ENCODE measurements at places on chromosomes 16 and 17. TPM values are rescaled to one million over a fixed set of nuclear protein-coding genes. Genes with fewer than 3 reads are reported as not detected.

Gene MED9
- 21.0 TPM for total RNA-seq

Gene KRT17
- 0.66 TPM for total RNA-seq

Gene ERN2
- total RNA-seq: not detected

Gene TLCD2
- 1.6 TPM for total RNA-seq

Gene FADS6
- not detected for total RNA-seq

Gene PRR15L
- total RNA-seq: 3.3 TPM

Gene PDILT
- total RNA-seq: not detected

Gene FBXW10
- total RNA-seq: 1.1 TPM

Gene CCR7
- total RNA-seq: 0.50 TPM

Gene PLEKHH3
- total RNA-seq: 17.7 TPM

Gene NAGS
- total RNA-seq: 1.4 TPM

Gene SLC9A5
- 1.7 TPM for total RNA-seq

Gene KRT12
- not detected for total RNA-seq

Gene MYH11
- total RNA-seq: 0.01 TPM

Gene CLDN7
- 2.6 TPM for total RNA-seq

Gene NXN
- total RNA-seq: 23.4 TPM

Gene CD300LB
- not detected for total RNA-seq

Gene ABCC11
- total RNA-seq: 0.06 TPM

Gene TPSD1
- total RNA-seq: not detected

Gene UTS2R
- total RNA-seq: not detected

Gene SLFN13
- 4.9 TPM for total RNA-seq

Gene DNAI2
- total RNA-seq: not detected

Gene BAIAP3
- 0.95 TPM for total RNA-seq

Gene HSD3B7
- 15.2 TPM for total RNA-seq

Gene NOXO1
- 0.08 TPM for total RNA-seq

Gene SLC5A2
- total RNA-seq: 0.23 TPM

Gene TMIGD1
- total RNA-seq: not detected

Gene EFCAB13
- 2.2 TPM for total RNA-seq

Gene WSCD1
- 3.3 TPM for total RNA-seq

Gene IL17C
- not detected for total RNA-seq

Gene RNF112
- total RNA-seq: 0.14 TPM

Gene RBFOX1
- not detected for total RNA-seq

Gene ACSM2A
- not detected for total RNA-seq

Gene PLXDC1
- total RNA-seq: 0.28 TPM

Gene TMED6
- total RNA-seq: not detected

Gene ODAD4
- total RNA-seq: 1.2 TPM

Gene MT4
- total RNA-seq: not detected

Gene CLEC3A
- total RNA-seq: not detected

Gene CDK3
- total RNA-seq: 4.1 TPM

Gene ABCA6
- not detected for total RNA-seq

Gene MFAP4
- total RNA-seq: 0.15 TPM

Gene HYDIN
- 0.45 TPM for total RNA-seq

Gene AGRP
- total RNA-seq: not detected

Gene GTF3C1
- 73.3 TPM for total RNA-seq

Gene C16orf78
- not detected for total RNA-seq

Gene KRTAP9-3
- total RNA-seq: not detected

Gene CALB2
- 5.1 TPM for total RNA-seq

Gene NPIPA3
- 1.7 TPM for total RNA-seq

Gene HOXB5
- 2.1 TPM for total RNA-seq

Gene SOST
- total RNA-seq: 0.03 TPM

Gene SOX15
- total RNA-seq: 0.16 TPM

Gene RAI1
- 40.1 TPM for total RNA-seq

Gene TRPV3
- total RNA-seq: 0.30 TPM

Gene CA7
- not detected for total RNA-seq
